CD4-positive, alpha-beta T cell treated with Interleukin-10 for 1 hour (primary cell): ENCODE measurements at places on chromosomes 16 and 17.

GRCh38 chr17:74201250-74201649 is 2.2 kb upstream of the RPL38 start:
- DNase-seq = no peak

GRCh38 chr16:65769776-65770438 is 596.6 kb upstream of the CDH5 start:
- no peak for DNase-seq

DNA sequence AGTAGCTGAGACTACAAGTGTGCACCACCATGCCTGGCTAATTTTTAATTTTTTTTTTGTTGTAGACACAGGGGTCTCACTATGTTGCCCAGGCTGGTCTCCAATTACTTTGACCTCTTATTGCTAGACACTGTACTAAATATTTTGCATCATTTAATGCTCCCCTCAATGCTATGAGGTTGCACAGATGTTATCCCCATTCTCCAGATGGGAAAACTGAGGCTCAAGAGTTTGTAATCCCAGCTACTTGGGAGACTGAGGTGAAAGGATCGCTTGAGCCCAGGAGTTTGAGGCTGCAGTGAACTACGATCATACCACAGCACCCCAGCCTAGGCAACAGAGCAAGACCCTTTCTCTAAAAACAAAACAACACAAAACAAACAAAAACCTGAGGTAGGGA is 443.3 kb upstream of the C16orf82 start:
- DNase-seq = no peak

DNA sequence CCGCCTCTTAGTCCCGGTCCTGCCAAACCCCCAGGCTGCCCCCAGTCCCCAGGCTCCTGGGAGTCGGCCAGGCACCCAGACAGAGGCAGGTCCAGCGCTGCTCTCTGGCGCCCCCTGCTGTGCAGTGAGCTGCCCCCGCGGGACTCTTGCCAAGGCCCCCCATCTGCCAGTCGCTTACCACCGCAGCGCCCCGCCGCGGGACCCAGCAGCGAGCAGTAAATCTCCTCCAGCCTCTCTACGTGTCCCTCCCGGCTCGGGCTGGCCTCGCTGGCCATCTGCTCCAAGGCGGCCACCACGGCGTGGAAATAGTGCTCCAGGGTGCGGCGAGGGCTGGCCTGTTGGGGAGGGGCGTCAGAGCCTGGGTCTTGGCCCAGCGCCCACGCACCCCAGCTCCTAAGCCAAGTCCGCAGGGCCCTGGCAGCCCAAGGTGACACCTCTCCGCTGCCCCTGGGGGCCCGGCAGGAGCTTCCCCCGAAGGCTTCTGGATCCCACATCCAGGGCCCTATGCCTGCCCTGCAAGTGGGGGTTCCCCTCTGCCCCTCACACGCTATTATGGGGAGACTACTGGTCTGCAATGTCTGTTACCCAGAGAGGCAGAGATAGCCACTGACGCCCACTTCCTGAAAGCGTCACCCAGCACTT is 33.7 kb upstream of the MFSD6L start:
- DNase-seq = peak; percentile 7

DNA sequence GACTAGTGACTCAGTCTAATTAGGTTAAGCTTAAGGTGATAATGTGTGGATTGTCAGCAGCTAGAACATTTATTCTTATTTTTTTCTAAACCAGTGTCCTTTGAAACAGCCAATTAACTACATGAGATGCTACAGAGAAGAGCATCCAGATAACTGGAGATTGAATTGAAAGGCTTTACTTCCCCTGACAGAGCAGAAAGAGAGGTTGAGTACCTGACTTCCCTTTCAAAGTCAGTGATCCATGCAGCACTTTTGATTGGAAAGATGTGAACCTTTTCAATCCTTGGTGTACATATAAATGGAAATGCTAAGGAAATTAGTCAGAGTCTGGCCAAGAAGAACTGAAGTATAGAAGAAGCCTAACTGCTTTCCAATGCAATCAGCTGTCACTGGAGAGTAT is 653.8 kb downstream of the CDH8 start:
- DNase-seq = no peak

GRCh38 chr16:3988824-3989223 is 108.3 kb upstream of the CREBBP start:
- DNase-seq = no peak

GRCh38 chr16:27427538-27427937 is 25.6 kb downstream of the IL21R start:
- no peak for DNase-seq

DNA sequence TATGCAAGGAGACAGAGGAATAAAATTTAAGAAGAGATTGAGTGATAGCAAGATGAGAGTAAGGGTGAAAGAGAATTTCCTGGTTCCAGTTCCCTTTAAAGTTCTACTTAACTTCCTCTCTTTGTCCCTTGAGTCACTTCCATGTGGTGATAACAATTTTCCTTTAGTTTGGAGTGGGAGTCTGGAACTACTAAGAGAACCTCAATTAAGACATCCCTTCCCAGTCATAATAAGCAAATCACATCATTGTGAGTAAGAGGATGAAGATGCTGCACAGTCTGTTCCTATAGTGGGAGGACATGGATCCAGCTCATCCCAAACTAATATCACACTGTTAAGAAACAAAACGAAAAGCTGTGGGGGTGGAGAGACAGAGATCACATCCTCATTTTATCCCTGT is 24.4 kb downstream of the TBX21 start:
- no peak for DNase-seq

DNA sequence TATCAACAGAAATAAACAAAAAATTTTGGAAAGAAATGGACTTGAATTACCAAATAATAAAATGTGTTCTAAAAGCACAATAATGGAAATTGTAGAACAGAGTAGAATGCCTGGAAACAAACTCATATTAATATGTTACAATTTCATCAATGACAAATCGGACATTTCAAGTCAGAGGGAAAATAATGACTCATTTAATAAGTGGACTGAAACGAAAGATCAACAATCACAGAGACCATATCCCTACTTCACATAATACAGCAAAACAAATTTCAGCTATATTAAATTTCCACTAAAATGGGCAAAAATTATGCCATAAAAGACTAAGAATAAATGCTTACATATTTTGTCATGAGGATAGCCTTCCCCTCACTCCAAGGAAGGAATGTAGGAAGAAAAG is 25.7 kb downstream of the CDYL2 start:
- no peak for DNase-seq

DNA sequence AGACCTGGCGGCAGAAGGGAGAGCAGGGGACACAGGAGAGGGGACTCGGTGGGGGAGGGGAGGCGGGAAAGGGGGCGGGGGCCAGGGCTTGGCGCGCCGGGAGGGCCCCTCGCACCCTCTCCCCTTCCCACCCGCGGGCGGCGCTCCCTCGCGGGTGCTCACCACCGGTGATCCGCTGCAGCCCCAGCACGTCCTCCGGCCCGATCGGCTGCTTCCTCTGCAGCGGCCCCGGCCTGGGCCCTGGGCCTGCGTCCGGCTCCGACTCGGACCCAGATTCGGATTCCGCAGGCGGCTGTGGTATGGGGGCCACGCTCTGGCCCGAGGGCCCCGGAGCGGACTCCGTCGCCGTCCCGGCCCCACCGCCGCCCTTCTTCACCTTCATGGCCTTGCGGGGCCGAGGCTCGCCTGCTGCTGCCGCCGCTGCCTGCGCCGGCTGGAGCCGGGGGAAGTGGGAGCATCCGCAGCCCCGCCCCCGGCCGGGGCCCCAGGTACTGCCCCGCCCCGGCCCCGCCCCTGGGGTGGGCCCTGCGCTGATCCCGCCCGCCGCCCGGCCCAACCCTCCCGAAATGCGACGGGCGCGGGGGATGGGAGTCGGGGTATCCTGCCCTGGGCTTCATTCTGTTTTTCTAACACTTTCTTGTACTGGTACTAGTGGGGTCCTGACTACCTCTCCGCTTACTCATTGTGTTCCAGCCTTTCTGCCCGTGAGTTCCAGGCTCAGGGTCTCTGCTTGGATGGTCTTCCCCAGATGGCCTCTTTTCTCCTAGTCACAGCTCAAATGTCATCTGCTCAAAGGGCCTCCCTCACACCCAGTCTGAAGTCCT is at the start of gene UNC119:
UNC119 (minus strand) TSS at position 449 of the 824 bp plus-strand sequence; CDS start at position 382, 67 bp downstream.
- DNase-seq = peak; percentile 79

DNA sequence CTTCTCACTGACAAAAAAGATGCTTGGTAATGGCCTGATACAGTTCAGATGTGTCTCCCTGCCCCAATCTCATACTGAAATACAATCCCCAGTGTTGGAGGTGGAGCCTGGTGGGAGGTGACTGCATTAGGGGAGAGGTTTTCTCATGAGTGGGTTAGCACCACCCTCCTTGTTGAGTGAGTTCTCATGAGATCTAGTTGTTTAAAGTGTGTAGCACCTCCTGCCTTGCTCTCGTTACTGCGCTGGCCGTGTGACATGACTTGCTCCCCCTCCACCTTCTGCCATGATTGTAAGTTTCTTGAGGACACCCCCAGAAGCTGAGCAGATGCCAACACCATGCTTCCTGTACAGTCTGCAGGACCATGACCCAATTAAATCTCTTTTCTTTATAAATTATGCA is 5.0 kb downstream of the TSR1 start:
- no peak for DNase-seq

GRCh38 chr16:56848955-56849689 is 15.9 kb upstream of the SLC12A3 start:
- no peak for DNase-seq

DNA sequence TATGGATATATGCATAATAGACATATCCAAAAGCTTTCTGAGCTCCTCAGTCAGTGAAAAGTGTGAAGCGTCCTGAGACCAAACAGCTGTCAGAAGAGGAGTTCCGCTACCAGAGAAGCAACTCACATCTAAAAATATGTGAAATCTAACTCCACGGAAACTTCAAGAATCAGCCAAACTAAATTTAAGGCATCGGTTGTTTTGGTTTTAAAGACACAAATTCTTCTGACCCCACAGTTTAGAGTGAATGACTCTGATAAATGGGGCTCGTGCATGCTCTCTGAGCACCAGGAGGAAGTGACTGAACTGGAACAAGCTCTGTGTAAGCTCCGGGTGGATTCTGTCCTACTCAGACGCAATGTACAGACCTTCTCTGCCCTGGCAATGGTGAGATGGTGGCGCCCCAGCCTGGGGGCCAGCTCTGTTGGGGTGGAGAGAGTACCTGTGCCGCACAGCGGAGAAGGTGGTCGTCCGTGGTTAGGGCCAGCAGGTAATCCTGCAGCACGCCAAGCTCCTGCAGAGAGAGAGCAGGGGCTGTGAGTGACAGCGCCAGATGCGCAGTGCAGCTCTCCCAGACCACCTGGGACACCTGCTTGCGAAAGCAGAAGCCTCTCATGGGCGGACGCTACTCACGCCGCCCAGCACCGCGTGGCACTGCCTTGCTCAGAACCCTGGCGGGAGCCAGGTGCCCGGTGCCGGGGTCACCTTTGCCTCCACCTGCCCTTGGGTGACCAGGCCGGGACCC is 44.4 kb upstream of the ATP2A3 start:
- DNase-seq = no peak

GRCh38 chr16:528111-529011 is 849 bp downstream of the CAPN15 start:
- DNase-seq = peak; percentile 26

DNA sequence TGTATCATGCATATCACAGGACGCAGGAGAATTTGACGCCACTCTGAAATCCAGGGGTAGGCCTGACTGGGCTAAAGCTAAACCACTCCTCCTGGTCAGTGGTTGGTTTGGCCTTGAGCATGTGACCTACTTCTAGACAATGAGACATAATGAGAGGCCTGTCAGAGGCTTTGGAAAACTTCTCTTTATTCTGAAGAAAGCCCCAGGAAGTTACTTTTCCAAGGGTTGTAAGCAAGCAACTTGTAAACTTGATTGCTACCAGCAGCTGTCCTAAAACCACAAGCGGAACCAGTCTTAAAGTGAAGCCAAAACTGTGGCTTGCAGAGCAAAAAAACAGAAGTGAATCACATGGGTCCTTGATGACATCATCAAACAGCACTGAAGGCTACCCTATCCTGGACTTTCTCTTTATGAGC is 138.2 kb upstream of the COX10 start:
- peak; percentile 15 for DNase-seq

- DNase-seq = no peak
These were observed 8.3 kb upstream of the SPPL2C start for GRCh38 chr17:45836047-45837044.

DNA sequence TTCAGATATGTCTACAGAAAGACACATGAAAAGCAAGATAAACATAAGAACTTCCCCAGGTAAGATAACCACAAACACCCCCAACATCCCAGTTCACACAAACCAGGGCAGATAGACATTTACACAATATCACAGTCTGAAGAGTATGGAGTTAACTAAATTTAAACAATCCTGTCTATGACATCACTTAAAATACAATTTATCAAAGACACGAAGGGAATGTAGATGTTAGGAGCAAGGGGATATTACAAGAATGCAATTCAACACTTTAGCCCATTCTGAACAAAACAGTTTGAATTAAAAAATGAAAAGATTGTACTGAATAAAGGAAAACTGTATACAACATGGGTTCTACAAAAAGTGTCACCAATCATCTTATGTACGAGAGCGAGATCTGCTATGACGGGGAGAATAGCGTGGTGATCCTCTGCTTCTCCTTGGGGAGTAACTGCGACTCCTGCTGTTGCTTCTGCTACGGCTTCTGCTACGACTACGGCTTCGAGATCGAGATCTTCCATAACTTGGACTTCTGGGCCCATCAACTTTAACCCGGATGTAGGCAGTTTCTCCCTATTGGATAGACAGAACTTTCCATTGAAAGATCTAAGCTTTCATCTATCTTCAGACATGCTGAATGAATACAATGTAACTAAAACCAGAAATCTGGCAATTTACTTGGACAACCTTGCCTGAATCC is 1.9 kb downstream of the SRSF1 start:
- no peak for DNase-seq

GRCh38 chr16:78142788-78143187 is 43.3 kb downstream of the WWOX start:
- DNase-seq = no peak

GRCh38 chr17:45225964-45226530 is 4.4 kb downstream of the FMNL1 start:
- peak; percentile 97 for DNase-seq

DNA sequence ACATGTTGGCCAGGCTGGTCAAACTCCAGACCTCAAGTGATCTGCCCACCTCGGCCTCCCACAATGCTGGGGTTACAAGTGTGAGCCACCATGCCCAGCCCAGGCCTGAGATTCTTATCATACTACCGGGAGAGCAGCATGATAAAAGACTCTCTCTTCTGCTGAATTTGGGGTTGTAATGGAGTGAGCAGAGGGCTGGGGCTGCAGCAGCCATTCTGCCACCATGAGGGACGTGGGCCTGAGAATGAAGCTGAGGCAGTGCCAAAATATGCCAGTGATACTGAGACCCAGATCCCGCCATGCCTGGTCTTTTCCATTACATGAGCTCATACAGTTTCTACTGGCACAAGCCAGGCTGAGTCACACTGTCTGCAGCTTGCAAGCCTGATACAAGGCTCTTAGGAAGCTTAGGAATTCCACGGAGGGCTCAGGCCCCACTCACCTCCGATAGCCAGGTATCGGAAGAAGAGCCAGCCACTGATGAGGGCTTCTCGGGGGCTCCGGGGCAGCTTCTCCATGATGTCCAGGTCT is 19.6 kb upstream of the P2RX1 start:
- no peak for DNase-seq

DNA sequence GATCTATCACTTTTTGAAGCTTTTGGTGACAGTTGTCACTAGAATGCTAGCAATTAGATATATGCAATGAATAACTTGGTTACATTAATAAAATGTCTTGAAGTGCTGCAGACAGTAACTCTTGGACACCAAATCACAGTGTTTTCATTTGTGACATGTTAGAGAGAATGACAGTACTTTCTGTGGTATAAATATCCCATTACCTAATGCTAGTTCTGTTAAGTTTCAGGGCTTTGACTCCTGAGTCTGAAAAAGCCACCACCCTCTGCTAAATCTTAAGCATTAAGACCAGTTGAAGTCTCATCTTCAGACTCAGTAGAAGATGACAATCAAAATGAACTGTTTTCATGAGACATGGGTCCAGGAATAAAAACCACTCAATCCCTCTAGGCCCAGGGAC is 10.6 kb upstream of the CPHXL2 start:
- no peak for DNase-seq
